Left forelimb (tissue), 1 donor: ENCODE measurements at places on chromosomes 2 and 18.

- no peak for DNase-seq
Measured at GRCh38 chr2:7900593-7900992, 781.3 kb upstream of the ID2 start.

GRCh38 chr18:54835944-54836343 is 7.7 kb downstream of the RAB27B start:
- no peak for DNase-seq

DNA sequence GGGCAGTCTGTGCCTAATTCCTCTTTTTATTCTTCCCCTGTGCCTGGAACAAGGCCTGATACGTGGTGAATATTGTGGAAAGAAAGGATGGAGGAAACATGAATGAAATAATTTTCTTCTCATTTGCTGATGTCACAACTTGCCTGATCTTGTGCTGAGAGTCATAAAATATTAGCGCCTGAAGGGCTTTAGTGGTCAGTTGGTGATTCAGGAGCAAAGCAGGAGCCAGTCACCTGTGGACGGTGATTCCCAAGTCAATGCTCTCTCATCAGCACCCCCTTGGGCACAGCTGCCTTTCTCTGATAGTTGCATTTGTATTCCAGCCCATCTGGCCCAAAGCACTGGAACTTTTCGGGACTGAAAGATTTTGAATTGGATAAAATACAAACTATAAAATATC is 502.6 kb upstream of the RAB12 start:
- no peak for DNase-seq

DNA sequence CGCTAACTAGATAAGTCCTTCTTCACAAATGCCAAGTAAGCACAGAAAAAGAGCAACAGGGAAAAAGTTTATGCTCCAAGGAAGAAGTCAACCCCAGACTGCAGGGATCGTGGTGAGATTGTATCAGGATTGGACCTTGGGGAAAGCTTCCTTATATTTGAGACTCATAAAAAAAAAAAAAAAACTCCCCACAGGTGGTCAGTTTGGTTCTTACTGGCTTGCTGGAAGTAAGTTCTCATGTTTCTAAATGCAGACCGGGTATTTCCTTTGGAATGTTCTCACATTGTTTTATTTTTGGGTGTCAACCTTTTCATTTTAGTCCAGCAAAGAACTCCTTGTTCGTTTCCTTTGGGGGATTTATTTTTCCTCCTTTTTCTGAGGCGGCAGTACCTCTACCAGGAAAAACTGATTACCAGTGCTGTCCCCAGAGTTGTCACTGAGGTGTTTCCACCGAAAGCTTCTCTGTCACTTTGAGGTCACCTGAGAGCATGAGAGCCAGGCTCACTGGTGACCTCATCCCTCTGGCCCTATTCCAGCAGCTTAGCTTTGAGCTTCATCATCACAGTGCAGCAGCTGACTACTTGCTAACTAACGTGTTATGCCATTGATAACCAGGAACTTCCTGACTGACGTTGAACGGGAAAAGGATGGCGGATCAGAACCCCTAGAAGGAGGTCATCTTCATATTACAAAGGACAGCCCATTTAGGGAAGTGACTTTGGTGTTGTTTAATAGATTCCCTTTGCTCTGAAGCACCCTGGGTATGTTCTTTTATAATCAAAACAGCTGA is 16.8 kb upstream of the ATP8B1 start:
- DNase-seq = no peak

DNA sequence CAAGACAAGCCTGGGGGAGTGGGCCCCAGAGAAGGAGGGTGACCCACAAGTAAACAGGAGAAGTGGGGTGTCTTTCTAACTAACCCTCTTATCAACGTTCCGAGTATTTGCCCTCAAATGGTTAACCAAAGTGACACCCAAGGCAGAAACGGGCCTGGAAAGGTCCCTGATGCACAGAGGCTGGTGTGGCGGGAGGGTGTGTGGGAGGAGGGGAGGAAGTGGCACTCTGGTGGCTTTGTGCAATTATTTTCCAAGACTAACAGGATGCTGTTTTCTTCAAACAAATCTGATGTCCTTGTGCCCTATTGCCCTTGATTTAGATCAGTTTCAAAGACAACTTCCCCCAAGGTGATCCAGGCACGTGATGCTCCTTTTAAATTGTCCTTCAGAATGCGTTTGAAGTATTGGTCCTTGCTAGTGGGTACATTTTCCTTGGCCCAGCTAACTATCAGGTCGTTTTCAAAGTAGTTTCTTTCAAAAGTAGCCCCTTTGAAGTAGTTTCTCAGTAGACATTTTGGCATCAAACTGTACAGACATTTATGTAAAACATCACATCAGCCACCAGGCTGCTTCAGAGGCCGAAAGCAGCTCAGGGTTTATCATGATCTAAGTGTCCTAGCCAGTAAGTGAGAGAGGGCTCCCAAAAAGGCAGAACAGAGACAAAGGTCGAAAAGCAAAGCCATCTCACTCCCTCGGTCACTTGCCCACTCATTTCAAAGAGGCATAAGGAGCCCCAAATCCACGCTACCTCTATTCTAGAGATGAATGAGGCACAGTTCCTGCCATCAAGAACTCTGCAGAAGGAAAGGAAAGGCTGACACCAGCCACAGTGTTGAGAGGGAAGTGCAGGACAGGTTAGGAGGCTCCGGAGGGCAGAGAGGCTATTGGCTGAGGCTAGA is 371.1 kb upstream of the ID2 start:
- DNase-seq = no peak

DNA sequence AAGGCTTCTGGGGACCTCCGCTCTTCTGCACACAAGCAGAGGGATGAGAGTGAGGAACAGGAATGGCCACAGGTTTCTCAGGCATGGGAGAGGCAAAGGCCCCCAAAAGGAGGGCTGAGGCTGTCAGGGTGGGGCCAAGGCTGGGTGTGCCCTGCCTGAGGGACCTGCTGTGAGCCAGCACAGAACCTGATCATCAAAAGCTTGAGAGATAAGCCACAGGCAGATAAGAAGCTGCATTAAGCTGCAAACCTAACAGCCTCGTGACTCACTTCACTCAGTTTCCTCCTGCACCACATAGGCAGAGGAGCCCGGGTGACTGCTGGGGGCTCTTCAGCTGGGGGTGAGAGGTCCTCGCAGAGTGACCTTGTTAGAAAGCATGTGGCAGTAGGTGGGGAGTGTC is 64.5 kb upstream of the LAPTM4A start:
- DNase-seq = no peak

DNA sequence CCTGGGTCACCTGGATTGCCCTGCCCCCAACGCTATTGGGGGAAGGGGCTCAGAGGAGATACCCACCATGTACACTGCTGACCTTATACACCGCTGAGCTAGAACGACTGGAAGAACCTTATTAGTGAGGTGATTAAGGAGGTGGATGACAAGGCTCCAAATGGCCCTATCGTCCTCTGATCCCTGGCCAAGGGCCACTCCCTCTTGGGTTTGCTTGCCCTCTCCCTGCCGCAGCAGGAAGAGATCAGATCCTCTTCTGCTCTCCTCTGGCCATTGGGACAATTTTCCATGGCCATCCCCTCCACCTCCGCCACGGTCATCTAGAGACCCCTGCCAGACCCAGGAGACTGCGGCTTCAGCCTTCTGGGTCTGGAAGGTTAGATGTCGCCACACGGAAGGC is 1.2 kb downstream of the ZNF514 start:
- no peak for DNase-seq
